ENCODE measurements at places on chromosomes 13 and 19.

- peak; percentile 67 for DNase-seq
Observed at GRCh38 chr19:46624958-46625661, at the start of gene PTGIR. Gene PTGIR, minus strand, starts transcription at chr19:46625089. Its CDS starts 864 bp downstream, at chr19:46624225.

DNA sequence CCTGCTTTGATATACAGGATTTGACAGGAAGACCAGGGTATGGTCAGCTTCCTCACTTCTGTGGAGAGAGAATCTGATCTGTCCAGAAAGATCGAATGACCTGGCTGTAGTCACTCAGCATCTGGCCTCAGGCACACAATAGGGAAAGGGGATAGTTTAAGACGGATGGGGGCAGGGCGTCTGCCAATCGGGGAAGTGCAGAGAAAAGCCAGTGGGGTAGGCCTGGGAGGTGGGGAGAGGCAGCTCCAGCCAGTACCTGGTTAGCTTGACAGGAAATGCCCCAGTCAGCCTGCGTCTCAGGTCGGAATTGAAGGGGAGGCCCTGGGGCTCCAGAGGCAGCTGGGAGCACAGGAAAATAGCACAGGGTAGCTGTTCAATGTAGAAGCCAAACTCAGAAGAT is 12.4 kb downstream of the ZNF444 start:
- DNase-seq = no peak

- DNase-seq = no peak
Observed at GRCh38 chr13:27398360-27398759, 26.1 kb upstream of the GTF3A start.

GRCh38 chr13:36804588-36804987 is 14.4 kb upstream of the RFXAP start:
- no peak for DNase-seq

- DNase-seq = no peak
Observed at GRCh38 chr19:32543115-32543900, 37.7 kb upstream of the PDCD5 start.

- no peak for DNase-seq
Observed at GRCh38 chr13:43749503-43749902, 37.3 kb downstream of the ENOX1 start.

DNA sequence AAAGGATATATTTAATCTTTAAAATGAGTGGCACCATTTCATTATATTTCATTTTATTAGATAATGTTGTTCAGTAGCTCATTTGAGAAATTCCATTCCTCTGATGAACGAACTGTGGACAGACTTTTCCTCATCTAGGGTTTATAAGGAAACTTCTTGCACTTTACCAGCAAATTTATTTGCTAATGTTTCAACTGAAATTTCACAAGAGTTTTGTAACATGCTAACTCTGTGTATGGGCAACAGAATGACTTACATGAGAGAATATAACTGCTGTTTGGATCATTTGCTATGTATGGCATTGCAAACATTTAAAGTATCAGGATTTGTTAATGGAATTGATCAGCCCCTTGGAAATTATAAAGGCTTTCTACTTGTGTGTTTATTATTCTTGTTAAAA is 3.7 kb upstream of the IRS2 start:
- DNase-seq = no peak

DNA sequence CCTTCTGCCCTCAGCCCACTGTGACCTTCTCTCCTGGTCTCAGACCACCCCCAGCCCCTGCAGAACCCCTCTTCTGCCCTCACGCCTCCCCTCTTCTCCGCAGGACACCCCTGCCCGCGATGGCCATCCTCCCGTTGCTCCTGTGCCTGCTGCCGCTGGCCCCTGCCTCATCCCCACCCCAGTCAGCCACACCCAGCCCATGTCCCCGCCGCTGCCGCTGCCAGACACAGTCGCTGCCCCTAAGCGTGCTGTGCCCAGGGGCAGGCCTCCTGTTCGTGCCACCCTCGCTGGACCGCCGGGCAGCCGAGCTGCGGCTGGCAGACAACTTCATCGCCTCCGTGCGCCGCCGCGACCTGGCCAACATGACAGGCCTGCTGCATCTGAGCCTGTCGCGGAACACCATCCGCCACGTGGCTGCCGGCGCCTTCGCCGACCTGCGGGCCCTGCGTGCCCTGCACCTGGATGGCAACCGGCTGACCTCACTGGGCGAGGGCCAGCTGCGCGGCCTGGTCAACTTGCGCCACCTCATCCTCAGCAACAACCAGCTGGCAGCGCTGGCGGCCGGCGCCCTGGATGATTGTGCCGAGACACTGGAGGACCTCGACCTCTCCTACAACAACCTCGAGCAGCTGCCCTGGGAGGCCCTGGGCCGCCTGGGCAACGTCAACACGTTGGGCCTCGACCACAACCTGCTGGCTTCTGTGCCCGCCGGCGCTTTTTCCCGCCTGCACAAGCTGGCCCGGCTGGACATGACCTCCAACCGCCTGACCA is 3.3 kb downstream of the LRFN3 start:
- DNase-seq = no peak

DNA sequence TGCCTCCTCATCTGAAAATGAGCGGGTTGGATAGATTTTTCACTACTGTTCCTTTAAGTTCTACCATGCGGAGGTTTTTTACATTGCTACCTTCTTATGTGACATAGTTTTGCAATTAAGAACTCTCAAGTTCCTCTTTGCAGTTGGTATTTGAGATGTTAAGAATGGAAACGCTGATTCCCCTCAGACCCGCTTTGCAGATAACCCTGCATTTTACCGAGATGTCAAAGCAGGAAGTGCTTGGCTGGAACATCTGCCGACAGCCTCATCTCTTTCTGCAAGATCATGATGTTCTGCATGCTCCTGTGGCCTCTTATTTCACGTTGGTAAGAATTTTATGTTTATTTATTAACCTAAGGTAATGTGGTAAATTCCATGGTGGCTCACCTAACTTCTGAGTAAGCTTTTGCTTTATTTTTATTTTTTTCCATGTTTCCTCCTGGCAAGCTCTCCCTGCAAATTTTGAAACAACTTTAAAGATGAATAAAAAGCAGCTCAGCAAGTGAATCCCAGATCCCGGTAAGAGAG is 22.5 kb downstream of the PABPC3 start:
- no peak for DNase-seq

DNA sequence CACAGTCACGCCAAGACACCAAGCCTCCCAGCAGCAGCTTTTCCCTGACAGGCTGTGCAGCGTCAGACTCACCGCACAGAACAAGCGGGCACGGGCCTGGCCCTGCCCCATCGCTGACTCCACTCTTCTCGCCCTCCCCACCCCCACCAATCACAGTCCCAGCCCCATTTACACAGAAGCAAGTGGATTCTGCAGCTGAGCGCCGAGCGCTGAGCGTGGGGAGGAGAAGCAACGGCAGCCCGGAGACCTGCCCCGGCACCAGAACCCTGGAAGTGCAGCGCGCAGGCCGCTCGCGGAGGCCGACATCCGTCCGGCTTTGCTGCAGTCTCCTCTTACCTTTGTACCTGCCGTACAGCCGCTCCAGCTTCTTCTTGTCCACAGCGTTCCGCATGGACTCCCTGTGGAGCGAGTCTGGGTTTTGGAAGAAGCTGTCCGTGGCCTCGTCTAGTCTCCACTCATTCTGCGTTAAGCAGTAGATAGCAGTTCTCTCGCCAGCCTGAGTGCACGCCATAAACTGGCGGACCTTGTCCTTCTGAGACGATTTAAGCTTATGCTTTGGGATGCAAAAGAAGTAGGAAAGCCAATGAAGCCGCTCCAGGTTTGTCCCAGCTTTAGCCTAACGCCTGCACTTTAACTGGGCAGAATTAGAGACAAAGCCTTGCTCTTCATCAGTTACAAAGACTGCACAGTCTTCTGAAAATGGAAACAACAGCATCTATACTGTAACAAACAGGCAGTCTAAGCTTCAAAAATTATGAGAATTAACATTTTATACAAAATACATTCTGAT is 6.8 kb downstream of the DCUN1D2 start:
- no peak for DNase-seq

- DNase-seq = no peak
Observed at GRCh38 chr19:3094601-3095440, 659 bp downstream of the GNA11 start.

DNA sequence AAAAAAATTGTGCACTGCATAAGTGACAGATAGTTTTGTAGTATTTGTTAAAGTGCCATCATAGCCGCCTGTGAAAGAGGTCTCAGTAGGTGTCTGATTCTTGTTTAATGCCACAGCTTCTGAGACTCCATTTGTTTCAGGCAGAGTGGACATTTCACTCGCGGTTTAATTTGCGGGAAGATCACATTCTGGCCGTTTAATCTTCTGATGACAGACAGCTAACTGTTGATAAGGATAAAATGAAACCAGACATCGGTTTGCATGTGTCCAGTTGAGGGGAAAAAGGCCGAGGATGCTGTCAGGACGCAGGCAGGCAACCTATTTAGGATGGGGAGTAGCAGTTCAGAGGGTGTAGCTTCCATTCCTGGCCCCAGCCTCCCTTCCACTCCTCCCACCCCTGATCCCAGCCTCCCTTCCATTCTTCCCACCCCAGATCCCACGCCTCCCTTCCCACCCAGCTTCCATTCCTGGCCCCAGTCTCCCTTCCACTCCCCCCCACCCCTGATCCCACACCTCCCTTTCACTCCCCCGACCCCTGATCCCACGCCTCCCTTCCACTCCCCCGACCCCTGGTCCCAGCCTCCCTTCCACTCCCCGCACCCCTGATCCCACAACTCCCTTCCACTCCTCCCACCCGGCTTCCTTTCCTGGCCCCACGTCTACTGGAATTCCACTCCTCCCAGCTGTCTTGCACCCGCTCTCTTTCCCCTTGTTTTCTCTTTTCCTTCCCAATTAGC is 23.8 kb downstream of the ATP11A start:
- DNase-seq = peak; percentile 48

- DNase-seq = no peak
Observed at GRCh38 chr19:21398851-21399250, 1.9 kb downstream of the ZNF493 start.

GRCh38 chr13:73913751-73914518 is 220.3 kb downstream of the KLF12 start:
- DNase-seq = no peak

GRCh38 chr19:6087074-6087571 is 23.2 kb downstream of the RFX2 start:
- peak; percentile 76 for DNase-seq

DNA sequence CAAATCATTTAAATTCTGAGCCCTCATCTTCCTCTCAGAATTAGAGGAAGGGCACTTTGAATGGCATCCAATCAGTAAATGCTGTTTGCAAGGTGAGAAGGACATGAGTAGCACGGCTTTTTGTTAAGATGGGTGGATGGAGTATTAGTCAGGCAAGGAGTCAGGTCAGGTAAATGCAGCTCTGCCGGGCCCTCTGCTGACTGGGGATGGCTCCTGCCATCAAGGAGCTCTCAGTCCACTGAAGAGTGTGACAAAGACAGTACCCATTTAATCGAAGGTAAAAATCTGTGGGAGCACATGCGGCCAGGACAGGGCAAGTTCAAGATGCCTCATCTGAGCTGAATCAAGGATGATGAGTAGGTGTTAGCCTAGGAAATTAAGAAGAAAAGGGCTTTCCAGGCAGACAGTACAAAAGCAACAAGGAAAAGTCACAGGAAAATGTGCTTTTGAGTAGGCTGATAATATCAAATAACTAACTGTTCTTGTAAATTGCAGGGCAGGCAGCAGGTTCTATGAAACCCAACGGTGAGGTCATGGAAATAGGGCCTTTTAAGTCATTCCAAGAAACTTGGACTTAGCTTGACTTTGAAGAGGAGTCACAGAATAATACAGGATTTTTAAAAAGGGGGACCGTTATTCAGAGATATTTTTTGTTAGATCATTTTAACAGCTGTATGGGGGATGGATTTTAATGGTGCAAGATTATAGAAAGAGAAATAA is 670.5 kb upstream of the ARGLU1 start:
- DNase-seq = no peak

DNA sequence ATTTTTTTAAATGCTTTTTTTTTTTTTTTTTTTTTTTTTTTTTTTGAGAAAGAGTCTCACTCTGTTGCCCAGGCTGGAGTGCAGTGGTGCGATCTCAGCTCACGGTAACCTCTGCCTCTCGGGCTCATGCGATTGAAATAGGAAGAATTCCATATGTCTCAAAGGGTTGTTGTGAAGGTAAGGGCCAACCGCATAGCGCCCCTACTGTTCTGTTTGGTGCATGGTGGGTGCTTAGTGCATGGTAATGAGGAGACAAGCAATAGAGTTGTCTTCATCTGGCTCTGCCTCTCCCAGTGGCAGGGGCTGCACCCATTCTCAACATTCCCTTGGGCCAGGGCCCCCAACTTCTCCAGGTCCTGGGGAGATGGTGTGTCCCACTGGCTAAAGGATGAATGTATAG is 68.7 kb downstream of the RASL11A start:
- peak; percentile 61 for DNase-seq

DNA sequence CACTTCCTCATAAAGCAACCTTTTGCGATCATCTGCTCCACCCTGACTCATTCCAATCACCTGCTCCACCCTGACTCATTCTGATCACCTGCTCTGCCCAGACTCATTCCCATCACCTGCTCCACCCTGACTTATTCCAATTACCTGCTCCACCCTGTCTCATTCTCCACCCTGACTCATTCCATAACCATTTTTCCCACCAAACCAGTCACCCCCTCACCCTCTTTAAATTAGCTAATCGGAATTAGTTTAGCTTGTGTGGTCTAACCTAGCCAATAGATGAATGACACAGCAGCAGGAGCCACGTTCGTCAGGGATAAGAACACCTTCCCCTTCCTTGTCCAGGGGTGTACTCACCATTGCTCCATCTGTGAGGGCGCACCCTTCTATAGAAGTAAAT is 134.0 kb downstream of the COG6 start:
- DNase-seq = no peak

DNA sequence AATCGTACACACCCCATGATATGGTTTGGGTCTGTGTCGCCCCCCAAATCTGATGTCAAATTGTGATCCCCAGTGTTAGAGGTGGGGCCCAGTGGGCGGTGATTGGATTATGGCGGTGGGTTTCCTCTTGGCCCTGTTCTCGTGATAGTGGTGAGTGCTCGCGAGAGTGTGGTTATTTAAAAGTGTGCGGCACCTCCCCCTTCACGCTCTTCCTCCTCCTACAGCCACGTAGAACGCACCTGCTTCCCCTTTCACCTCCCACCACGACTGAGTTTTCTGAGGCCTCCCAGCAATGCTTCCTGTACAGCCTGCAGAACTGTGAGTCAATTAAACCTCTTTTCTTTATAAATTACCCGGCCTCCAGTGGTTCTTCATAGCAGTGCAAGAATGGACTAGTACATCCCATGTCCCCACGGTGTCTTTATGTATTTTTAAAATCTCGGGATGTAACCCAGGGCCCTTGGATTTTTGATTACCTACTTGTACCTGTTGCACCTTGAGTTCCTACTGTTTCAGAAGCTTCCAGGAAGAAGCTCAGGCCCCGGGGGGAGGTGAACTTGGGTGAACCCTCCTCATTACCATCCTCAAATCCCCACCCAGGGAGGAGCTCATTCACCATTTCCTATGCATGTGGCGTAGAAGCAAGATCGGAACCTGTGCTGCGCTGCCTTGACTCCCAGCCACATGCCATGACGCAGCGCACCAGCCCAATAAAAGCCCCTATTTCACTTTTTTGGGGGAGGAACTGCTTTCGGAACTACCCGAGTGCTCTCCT is 52.4 kb downstream of the TEX29 start:
- DNase-seq = no peak

DNA sequence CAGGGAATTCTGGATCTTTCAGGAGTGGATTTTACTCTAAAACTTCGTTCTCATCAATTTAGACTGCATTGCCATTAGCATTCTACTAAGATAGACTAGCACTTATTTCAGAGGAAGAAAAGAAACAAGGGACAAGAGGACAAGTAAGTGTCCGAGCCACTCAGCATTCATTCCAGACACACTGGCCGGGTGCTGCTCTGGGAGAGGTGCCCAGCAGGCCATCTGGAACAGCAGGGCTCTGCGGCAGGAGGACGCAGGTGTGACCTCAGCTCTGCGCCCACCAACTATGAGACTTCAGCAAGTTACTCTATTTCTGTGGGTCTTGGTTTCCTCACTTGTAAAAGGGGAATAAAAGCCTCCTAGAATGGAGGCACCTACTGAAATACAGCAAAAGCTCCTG is 4.2 kb downstream of the EPS15L1 start:
- DNase-seq = no peak

Data from K562 (cell line).